Astrocyte (in vitro differentiated cells and primary cell): ENCODE measurements at places on chromosomes 7 and 10. TPM values are rescaled to one million over a fixed set of nuclear protein-coding genes. Genes with fewer than 3 reads are reported as not detected.

The PRLHR gene
- not detected in 2 replicates for total RNA-seq

The PNLIPRP3 gene
- total RNA-seq: not detected in 2 replicates

DNA sequence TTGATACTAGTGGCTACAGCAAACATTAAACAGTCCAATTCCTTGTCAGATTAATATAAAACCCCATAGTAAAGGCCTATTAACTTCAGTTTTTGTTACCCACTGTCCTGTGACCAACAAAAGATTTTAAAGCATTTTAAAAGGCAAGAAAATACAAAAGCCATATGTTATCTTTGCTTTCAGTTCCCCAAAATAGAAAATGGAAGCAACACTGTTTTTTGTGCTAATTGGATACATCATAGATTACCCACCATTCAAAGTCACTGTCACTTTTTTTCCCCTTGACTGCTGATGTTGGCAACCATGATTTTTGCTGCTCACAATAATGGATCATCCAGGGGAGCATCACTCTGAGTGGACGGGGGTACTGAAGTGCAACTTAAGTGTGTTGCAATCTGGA is 52.4 kb upstream of the TMEM140 start:
- DNase-seq: no peak

The ZP3 gene
- total RNA-seq: 1.4 and 2.6 TPM in 2 replicates

- DNase-seq: no peak
Measured at GRCh38 chr10:61047081-61047480, 103.1 kb upstream of the RHOBTB1 start.

The KCNIP2 gene
- 1.9 and 2.5 TPM in 2 replicates for total RNA-seq

DNA sequence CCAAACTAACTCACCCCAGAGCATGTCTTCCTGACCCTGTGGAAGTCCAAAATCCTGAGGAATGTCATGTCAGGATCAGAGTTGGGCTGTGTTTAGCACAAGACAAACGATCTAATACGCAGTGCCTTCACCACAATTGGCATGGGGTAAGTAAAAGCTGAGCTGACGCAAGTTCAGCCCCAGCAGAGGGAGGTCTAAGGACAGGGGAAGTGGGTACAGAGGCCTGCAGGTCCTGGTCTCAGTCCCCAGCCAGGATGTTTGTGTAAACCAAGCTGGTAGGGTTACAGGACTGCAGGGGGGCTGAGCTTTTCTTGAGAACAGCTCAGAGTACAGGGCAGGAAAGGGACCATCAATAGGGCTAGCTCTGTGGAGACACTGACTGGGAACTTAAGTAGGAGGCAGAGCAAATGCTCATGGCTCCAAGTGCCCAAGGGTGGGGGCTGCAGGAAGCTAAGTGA is 5.3 kb upstream of the KCNIP2 start:
- DNase-seq: peak; percentile 20

GRCh38 chr7:70338015-70338414 is 739.7 kb downstream of the AUTS2 start:
- no peak for DNase-seq

The HILPDA gene
- 12.4 TPM in 2 replicates for total RNA-seq

The VAX1 gene
- total RNA-seq: 0.34 and 0.62 TPM in 2 replicates

- DNase-seq: no peak
Measured at GRCh38 chr7:21028599-21028998, 241.9 kb upstream of the SP8 start.

The RNF32 gene
- 1.6 and 2.7 TPM in 2 replicates for total RNA-seq

GRCh38 chr7:30727061-30727945 is 24.6 kb upstream of the INMT start:
- no peak for DNase-seq

DNA sequence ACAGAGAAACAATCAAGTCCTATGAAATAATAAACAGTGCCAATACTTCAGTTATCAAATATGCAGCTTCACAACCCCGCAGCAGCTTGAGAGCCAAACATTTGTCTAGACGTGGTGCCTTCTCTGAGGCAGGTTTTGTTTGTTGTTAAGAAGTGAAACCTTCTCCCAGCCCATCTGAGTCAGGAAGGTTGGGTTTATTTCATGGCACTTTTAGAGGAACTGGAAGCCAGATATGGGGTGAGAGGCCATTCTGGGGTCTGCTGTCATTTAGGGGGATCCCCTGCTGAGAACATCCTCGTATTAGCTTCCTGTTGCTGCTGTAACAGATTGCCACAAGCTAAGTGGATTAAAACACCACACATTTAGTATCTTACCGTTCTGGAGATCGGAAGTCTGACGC is 113.6 kb downstream of the GRK5 start:
- no peak for DNase-seq

- no peak for DNase-seq
Measured at GRCh38 chr7:31066516-31067130, 14.5 kb downstream of the ADCYAP1R1 start.

The OR9A2 gene
- total RNA-seq: not detected in 2 replicates

GRCh38 chr7:26199301-26200037 is 1.1 kb downstream of the HNRNPA2B1 start:
- DNase-seq: peak; percentile 30

The TACC2 gene
- 16.5 and 22.0 TPM in 2 replicates for total RNA-seq

The HABP2 gene
- not detected in 2 replicates for total RNA-seq

DNA sequence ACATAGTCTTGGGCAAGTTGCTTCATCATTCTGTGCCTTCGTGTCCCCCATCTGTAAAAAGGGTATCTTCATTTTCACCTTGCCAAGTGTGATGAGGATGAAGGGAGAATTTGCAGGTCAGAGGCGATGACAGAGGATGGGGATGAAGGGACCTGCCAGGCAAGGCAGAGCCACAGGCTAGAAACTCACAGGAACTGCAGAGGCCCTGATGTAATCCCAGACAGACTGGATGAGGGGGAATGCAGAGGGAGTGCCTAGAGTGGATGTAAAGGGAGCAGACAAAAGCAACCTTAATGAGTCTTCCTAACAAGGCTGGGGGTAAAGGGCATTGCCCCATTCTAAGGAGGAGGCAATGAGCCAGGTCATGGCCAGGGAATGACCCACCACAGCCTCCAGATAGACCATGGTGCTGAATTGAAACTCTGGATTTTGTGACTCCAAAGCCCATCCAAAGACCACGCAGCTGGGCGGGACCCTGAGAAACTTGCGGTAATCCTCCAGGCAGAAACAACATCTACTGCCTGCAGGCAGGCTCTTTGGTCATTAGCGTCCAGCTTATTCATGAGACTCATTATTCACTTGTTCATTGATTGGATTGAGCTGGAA is 1.9 kb downstream of the ANTXRL start:
- DNase-seq: no peak

GRCh38 chr10:423178-423577 is 266.3 kb downstream of the DIP2C start:
- DNase-seq: no peak

DNA sequence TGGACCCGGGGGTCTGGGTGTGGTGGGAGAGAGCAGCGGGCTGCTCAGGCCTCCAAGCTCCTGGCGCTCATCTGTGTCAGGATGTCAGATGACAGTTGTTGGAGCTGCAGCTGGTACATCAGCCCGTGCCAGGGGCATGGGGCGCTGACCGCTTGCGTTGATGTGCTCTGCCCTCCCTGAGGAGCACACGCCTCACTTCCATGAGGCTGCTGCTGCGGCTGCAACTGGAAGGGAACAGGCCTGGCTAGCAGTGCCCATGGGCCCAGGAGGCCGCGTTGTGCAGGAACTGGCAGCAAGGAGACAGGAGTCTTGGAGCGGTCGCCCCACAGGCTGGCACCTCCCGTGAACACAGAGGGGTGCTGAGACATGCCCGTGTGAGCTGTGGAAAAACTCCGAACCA is 361.3 kb upstream of the MKI67 start:
- no peak for DNase-seq

DNA sequence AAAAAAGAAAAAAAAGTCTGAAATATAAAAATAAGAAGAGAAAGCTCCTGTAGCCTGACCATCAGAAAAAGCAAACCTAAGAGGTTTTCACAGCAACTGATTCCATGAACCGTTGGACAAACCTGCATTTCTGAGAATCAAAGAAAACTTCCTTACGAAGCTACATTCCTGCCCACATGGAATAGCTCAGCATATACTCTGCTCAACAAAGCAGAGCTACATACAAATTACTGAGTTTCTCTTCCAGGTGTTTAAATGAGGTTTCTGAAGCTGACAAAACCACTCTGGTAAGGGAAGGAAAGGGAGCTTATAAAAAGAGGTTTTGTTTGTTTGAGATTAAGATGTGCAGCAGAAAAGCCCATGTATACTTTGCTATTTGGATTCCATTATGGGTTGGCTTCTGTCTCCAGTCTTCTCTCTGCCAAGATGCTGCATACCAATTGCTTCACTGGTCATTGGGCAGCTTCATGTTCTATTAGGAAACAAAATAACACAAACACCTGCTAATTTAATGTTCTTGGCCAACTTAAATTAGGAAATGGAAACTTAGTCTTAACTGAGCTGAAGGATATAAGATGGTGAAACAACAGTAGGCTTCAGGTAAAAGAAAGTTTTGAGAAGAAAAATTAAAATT is 314.1 kb downstream of the LRRTM3 start:
- no peak for DNase-seq

The TMEM176B gene
- total RNA-seq: 0.26 and 0.32 TPM in 2 replicates

The CLEC5A gene
- total RNA-seq: not detected in 2 replicates

- no peak for DNase-seq
Measured at GRCh38 chr7:8785081-8785480, 351.7 kb downstream of the NXPH1 start.

GRCh38 chr7:89073776-89074175 is 278.2 kb upstream of the TEX47 start:
- DNase-seq: no peak

DNA sequence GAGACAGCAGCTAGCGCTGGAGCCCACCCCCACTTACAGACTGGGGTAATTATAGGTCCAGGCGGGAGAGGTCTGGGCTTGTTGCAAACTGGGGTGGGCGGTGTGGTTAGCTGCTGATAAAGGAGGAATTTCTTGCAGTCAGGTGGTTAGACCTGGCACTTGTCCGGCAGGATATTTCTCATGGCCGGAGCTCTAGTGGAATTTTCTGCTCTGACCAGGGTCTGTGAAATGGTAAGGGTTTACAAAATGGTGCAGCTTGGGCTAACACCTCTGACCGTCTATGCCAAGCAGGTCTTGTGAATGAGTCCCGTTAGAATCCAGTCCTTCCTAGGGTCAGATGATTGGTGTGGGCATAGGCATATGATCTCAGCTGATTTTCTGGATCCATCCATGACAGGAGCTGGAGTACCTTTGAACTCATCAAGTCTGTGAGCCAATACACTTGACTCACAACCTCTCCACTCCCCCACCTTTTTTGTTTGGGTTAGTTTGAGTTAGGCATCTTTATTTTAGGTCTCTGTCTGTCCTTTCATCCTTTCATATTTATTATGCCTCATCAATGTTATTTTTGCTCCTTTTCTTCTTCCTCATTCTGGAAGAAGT is 213.4 kb downstream of the SUGCT start:
- peak; percentile 94 for DNase-seq

DNA sequence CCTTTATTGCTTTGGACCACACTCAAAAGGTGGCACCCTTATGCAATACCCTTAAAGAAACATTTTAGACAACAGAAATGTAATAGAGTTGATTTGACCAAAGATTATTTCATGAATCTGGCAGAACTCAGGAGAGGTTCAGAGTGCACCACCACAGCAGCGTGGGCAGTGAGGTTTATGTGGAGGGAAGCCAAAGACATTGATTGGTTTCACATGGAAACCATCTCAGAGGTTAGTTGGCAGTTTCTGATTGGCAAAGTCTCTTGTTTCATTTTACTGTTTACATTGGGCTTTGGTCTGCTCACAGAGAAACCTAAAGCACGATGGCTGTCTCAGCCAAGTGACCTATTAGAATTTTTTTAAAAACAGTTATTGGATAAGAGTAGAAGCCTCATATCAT is 101.3 kb downstream of the SDHAF3 start:
- no peak for DNase-seq

DNA sequence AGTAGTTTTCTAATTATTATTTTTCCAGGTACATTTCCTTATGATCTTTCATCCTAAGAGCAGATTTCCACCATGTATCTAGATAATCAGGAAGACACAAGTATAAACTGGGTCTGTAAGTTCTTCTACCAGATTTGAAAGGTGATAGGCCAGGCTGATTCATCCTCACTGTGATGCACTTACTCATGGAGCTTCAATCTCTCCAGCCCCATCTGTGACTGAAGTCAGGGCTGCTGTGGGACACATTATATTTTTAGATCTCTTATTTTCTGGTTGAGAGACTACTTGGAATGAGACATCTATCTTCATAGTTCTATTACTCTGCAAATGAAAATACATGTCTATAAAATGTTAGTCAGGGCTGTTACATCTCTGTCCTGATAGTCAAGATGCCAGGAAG is 85.5 kb upstream of the SLC25A13 start:
- peak; percentile 77 for DNase-seq

The SORCS1 gene
- 1.1 and 1.4 TPM in 2 replicates for total RNA-seq

The SRRM3 gene
- 1.7 and 2.7 TPM in 2 replicates for total RNA-seq

DNA sequence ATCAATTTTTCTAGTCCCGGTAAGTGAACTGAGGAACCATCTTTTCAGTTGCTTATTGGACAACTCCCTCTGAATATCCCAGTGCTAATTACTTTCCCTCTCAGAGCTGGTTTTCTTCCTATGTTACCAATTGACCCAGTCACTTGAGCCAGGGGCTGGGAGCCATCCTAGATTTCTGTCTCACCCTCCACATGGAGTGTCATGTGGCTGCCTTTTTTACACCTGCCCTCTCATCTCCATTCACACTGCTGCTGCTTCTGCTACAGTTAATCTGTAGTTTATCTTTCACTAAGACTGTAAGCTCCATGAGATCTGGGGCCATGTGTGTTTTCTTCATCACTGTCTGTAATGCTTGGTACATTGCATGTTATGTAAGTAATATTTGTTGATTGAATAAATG is 35.8 kb downstream of the VCL start:
- no peak for DNase-seq

The MYL10 gene
- 0.73 and 2.8 TPM in 2 replicates for total RNA-seq

The CCL26 gene
- not detected in 2 replicates for total RNA-seq

The DUS4L gene
- 6.3 and 6.7 TPM in 2 replicates for total RNA-seq

The VGF gene
- 40.5 and 51.8 TPM in 2 replicates for total RNA-seq

DNA sequence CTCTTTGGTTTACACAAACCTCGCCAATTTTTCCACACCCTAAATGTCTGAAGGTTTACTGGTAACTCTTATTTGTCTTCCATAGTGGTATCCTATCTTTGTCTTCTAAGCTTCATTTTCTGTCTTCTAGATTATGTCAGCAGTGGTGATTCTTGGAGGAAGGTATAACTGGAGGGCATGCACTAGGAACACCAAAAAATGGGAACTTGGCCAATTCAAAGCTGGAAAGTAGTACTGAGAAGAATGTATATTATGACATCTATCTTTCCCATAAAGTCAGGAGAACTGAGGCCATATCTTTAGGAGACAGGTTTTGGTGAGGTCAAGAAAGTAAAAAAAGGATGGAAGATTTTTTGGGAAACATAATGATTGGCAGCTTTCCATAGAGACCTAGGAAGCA is 113.3 kb downstream of the CPEB3 start:
- no peak for DNase-seq

DNA sequence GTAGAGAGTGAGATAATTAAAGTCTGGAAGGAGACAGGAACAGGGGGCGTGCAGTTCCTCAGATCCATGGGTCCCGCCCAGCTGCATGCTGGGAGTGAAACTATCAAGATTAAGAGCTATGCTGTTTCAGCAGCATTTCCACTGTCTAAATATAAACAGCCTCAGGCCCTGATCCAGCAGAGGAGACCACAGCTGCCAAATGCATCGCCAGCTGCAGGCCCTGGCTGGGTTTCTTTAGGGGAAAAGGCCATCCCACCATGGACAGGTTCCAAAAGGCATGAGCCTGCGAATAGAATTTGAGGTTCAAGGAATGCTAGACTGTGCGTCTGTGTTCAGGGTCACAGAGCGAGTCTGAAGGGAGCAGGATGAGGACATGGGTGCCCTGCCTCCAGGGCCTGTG is 411.4 kb downstream of the PAXIP1 start:
- DNase-seq: peak; percentile 18

GRCh38 chr7:13028825-13029099 is 341.3 kb downstream of the ARL4A start:
- DNase-seq: no peak

- DNase-seq: no peak
Measured at GRCh38 chr7:32896564-32897347, 5.2 kb upstream of the KBTBD2 start.
